ENCODE measurements at places on chromosomes 5 and 9. TPM values are rescaled to one million over a fixed set of nuclear protein-coding genes. Genes with fewer than 3 reads are reported as not detected.

- DNase-seq = no peak
These were observed 16.9 kb downstream of the TMOD1 start for GRCh38 chr9:97518166-97518908.

DNA sequence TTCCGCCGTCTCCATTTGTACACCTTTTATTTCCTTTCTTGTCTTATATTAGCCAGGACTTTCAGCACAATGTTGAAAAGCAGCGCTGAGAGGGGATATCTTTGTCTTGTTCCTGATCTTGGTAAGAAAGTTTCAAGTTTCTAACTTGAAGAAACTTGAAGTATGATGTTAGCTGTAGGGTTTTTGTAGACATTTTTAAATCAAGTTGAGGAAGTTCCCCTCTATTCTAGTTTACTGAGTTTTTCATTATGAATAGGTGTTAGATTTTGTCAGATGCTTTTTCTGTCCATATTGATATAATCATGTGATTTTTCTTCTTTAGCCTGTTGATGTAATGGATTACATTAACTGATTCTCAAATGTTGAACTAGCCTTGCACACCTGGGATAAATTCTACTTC is 425.7 kb downstream of the PIK3R1 start:
- no peak for DNase-seq

GRCh38 chr5:127002390-127002789 is 28.0 kb downstream of the MARCHF3 start:
- peak; percentile 55 for DNase-seq

GRCh38 chr9:121499427-121500164 is at the start of gene GGTA1:
GGTA1 (minus strand) TSS chr9:121499844; CDS start chr9:121467922, 31,922 bp downstream.
- DNase-seq = peak; percentile 66

GRCh38 chr5:108747774-108748400 is at the start of gene FER:
FER (plus strand) TSS chr5:108747897; CDS start chr5:108798183, 50,286 bp downstream.
- peak; percentile 79 for DNase-seq

DNA sequence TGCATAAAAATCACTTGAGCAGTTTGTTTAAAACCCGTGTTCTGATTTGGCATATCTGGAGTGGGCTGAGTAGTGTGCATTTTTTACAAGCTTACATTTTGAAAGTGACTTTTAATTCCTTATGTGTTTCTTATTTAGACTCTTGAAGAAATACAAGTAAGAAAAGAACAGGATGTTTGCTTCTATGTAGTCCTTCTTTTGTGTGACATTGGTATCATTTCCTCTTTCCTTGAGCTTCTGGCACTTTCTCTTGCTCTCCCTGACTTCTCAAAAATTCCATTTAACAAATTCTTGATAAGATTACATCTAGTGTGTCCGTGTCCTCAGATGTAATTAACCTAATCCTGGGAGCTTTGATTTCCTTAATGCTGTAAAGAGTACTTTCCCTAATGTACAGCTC is 12.5 kb downstream of the GARNL3 start:
- DNase-seq = no peak

DNA sequence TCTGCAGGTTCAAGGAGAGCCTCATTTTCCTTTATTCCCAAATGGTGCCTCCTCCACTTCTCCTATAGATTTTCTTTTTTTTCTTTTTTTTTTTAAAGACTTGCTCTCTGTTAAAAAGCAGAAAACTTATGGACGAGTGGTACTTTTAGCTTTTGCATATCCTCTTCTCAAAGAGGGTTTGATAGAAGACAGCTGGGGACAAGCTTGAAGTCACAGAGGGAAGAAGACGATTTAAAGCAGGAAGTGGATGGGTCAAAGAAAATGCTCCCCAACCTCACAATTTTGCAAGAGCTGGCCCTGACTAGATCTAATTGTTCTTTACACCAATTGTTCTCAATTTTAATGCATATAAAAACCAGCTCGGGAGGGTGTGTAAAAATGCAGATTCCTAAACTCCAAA is 48.9 kb downstream of the APBA1 start:
- DNase-seq = no peak

DNA sequence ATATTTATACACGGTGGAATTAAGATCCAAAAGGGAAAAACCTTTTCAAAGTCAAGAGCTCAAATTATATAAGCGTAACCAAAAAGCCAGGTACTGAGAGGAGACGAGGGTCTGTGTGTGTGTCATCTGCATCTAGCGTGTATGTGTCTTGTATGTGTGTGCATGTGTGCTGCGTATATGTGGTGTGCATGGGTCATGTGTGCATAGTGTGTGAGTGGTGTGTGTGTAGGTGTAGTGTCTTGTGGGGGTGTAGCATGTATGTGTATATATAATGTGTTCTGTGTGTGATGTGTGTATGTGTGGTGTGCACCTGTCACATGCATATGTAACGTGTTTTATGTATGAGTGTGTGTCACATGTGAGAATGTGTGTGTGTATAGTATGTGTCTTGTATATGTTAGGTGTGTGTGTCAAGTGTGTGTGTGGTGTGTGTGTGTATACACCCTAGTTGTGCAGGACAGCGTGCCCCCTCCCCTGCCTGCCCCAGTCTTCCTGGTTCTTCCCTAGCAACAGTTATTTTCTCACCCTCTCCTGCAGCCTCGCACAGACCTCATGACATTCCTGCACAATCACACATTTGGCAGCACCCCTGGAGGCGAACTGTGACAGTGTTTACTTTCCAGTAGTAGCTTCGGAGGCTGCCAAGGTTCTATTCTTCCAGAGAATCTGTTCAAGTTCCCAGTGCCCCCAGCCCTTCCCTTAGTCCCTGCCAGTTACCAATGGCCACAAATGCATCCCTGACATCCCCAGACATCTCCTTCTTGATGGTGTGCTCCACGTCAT is 27.1 kb upstream of the TNIP1 start:
- DNase-seq = no peak

- DNase-seq = no peak
These were observed 76.6 kb upstream of the PRRC1 start for GRCh38 chr5:127440831-127441230.

DNA sequence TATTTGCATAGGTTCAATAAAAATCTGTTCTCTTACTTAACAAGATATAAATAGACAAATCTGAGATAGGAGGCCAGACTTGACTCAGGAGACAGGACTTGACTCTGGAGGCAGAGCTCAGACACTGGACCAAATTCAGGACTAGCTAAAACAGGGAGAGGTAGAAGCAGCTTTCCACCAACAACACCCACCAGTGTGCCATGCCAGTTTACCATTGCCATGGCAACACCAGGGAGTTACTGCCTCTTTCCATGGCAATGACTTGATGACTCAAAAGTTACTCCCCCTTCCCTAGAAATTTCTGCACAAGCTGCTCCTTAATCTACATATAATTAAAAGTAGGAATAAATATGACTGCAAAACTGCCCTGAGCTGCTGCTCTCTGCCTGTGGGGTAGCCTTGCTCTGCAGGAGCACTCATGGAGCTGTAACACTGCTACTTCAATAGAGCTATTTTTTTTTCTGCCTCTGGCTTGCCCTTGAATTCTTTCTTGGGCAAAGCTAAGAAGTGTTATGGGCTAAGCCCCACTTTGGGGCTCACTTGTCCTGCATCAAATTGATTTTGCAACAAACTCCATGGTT is 473.0 kb downstream of the PLK2 start:
- peak; percentile 48 for DNase-seq

- DNase-seq = no peak
These were observed 11.3 kb upstream of the IL6ST start for GRCh38 chr5:56006094-56006493.

DNA sequence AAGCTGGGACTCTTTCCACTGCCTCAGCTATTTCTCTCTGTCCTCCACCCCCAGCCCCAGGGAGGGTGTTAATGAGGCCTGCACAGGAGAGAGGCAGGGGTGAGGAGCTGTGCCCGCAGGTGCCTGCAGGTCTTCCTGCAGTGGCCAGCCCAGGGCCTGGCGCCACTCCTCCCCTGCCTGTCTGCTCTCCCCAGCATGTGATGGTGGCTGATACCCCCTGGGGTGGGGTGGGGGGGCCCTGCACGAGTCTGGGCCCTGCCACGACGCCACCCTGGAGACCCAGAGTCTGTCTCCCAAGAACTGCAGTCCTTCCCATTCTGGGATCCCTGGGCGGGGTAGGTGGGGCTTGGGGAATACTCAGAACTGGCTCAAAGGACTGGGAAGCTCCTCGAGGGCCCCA is 166.4 kb upstream of the SMIM23 start:
- no peak for DNase-seq

DNA sequence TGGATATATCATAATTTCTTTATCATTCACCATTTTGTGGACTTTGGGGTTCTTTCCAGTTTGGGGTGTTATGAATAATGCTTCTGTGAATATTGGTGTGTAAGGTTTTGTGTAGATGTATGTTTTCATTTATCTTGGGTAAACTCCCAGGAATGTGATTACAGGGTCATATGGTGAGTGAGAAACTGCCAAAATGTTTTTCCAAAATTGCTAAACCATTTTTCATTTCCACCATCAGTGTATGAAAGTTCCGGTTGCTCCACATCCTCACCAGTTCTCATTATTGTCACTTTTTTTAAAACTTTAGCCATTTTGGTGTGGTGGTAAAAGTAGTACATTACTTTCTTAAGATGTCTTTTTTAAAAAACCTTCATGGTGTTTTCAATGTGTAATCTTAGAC is 152.9 kb downstream of the NIPBL start:
- DNase-seq = no peak

- no peak for DNase-seq
These were observed 1.4 kb upstream of the COL27A1 start for GRCh38 chr9:114153761-114154599.

- no peak for DNase-seq
These were observed 96.8 kb upstream of the NREP start for GRCh38 chr5:111853748-111854147.

GRCh38 chr9:118302721-118303120 is 598.5 kb downstream of the TLR4 start:
- no peak for DNase-seq

GRCh38 chr9:32171339-32171738 is 213.1 kb upstream of the ACO1 start:
- no peak for DNase-seq

DNA sequence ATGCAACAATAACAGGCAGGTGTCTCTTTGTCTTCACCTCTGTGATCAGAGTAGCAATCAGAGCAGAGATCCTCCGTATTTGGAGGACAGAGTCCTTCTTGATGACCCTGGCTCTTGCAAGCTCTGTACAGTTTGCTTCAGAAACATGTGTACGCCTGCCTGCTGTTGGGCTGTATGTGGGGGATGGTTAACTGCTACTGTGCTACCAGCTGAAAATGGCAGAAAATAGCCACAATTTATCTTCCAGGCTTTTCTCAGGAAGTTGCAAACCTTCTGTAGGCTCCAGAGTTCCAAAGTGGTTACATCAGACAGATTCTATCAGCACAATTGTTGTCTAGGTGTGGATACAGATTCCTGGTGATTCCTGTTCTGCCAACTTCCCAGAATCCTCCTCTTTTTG is 35.5 kb downstream of the DDX46 start:
- peak; percentile 45 for DNase-seq

DNA sequence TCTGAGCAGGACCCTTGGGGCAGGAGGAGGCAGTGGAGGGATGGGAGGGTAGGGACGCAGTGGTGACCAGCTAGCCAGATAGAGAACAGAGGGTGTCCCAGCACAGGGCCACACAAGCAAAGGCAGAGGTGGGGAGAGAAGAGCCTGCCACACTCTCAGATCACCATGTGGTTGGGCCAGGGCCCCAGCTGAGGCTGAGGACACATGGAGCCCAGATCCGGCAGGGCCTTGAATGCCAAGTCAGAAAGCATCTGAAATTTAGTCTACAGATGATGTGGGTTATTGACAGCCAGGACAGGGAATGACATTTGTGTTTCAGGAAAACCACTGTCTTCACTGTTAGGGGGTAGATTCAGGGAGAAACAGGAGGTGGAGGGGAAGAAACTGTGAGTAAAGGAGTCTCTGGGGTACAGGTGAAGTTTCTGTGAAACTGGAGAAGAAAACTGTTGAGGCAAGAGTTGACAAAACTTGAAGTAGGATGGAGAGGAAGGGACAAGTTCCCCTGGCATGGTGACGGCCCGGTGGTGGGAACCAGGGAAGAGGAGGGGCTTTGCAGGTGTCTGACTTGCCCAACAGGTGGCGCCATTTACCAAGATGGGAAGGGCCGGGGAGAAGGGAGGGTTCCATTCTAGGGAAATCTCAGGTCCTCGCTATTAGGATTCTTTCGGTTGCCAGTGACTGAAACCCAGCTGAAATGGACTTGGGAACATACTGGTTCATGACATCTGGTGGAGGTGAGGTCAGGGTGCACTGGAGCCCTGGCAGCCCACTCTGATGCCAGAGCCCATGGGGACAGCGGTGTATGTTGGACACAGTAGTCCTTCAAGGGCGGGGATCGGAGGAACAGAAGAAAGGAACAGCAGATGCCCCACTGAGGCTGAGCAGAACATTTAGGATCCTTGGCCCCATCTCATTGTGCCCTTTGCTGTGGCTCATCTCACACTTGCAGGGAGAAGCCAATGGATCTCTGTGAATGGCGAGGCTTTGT is 100.1 kb downstream of the KCNIP1 start:
- peak; percentile 86 for DNase-seq

DNA sequence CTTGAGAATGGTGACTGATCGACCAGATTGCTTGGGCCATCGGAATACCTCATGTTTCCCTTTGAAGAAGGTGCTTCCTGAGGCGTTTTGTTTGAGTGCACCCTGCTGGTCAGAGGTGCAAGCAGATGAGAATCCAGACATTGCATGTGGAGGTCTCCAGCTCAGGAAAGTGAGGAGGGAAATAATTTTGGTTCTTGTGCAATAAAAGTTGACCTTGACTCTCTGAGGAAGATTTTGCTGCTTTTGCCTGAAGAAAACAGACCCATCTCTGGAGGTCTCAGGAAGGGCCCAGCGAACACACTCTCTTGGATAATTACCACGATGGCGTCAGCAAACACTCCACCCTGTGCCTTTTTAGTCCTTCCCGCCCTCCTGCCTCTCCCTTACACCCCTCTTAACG is 69.7 kb downstream of the GRAMD2B start:
- DNase-seq = peak; percentile 16

DNA sequence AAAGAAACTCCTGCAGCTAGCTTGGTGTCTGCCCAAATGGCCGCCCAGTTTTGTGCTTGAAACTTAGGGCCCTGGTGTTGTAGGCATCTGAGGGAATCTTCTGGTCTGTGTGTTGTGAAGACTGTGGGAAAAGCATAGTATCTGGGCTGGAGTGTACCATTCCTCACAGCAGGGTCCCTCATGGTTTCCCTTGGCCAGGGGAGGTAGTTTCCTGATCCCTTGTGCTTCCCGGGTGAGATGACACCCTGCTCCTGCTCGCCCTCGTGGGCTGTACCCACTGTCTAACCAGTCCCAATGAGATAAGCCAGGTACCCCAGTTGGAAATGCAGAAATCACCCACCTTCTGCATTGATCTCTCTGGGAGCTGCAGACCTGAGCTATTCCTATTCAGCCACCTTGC is 182.8 kb downstream of the GDNF start:
- no peak for DNase-seq

The GPR21 gene
- 0.68 TPM for total RNA-seq

The ACSL6 gene
- total RNA-seq = 0.09 TPM

The CCDC192 gene
- not detected for total RNA-seq

The LECT2 gene
- not detected for total RNA-seq

The STXBP1 gene
- 24.7 TPM for total RNA-seq

The CD72 gene
- total RNA-seq = not detected

The ANKH gene
- 21.8 TPM for total RNA-seq

The STKLD1 gene
- 1.2 TPM for total RNA-seq

The PCDHGB4 gene
- total RNA-seq = 14.5 TPM
